Hematopoietic multipotent progenitor cell (in vitro differentiated cells): ENCODE measurements at places on chromosomes 1 and 21.

GRCh38 chr1:192439373-192440025 lies 122.7 kb downstream of the RGS21 start:
- DNase-seq, result no peak

GRCh38 chr1:24966724-24967346 lies 36.8 kb upstream of the RUNX3 start:
- no peak for DNase-seq

GRCh38 chr1:228240411-228241240 lies 32.8 kb downstream of the OBSCN start:
- no peak for DNase-seq

DNA sequence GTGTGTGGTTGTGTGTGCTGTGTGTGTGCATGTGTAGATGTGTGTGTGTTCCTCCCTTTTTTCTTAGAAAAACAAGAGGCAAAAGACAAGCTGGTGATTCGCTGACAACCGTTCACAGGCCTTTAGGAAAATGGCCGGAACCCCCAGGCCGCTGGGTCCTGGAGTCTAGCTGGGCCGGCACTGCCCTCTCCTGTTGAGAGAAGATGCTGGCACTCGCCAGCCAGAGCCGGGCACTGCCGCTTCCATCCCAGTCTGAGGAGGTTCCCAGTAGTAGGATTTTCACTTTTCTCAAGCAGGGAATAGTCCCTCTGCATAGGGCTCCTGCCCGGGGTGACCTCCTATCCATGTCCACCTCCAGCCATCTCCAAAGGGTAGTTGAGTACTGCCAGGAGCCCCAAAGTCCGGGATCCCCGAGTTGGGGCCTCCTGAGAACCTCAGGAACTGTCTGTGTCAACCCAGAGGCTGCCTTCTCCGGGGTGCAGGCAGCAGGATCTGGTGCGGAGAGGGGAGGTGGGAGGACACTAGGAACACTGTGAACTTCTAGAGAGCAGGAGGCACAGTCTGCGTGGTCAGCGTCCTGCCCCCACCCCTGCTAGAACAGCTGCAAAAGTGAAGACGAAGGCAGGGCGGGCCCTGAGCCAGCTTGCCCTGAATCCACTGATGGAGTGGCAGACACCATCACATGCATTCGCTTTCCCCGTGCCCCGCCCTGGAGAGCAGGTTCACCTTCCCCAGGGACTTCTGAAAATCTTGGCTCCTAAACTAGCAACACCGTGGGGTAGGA lies 44.1 kb upstream of the ARHGEF16 start:
- DNase-seq, result no peak

GRCh38 chr1:38420666-38421065 lies 374.1 kb upstream of the POU3F1 start:
- DNase-seq, result no peak

- DNase-seq, result no peak
These were observed 68.0 kb downstream of the DISC1 start for GRCh38 chr1:231694465-231695077.

- no peak for DNase-seq
These were observed 55.3 kb upstream of the RCC1 start for GRCh38 chr1:28450561-28450960.

- DNase-seq, result no peak
These were observed 58.3 kb upstream of the IFFO2 start for GRCh38 chr1:19014765-19015164.

DNA sequence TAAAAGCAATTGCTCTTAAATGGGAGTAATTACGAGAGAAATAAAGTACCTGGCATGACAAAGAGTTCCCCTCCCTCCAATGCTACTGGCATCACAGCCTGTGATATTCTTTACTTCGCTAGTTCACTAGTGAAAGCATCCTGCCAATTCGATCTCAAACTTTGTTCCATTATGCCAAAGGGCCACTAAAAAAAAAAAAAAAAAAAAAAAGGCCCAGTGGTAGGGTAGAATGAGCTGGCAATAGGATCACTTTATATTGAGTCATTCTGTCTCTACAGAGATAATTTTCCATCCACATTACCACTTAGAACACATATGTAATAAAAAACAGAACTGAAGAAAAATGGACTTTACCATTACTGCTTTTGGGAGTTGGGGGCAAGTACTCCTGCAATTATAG lies 11.2 kb downstream of the PUM1 start:
- DNase-seq, result no peak

GRCh38 chr1:150221552-150221951 lies 14.4 kb downstream of the ANP32E start:
- DNase-seq, result peak; percentile 66

DNA sequence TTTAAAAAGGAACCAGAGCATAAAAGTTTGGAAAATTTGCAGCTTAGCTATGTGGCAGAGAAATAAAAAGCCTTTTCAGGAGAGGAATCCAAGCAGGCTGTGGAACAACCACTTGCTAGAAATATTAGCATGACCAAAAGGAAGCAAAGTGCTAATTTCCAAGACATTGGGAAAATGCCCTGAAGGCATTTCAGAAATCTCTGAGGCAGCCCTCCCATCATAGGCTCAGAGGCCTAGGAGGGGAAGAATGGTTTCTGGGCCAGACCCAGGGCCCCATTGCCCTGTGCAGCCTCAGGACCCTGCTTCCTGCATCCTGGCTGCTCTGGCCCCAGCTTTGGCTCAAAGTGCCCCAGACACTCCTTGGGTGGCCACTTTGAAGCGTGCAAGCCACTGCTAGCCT lies 56.8 kb downstream of the TENT5C start:
- no peak for DNase-seq

DNA sequence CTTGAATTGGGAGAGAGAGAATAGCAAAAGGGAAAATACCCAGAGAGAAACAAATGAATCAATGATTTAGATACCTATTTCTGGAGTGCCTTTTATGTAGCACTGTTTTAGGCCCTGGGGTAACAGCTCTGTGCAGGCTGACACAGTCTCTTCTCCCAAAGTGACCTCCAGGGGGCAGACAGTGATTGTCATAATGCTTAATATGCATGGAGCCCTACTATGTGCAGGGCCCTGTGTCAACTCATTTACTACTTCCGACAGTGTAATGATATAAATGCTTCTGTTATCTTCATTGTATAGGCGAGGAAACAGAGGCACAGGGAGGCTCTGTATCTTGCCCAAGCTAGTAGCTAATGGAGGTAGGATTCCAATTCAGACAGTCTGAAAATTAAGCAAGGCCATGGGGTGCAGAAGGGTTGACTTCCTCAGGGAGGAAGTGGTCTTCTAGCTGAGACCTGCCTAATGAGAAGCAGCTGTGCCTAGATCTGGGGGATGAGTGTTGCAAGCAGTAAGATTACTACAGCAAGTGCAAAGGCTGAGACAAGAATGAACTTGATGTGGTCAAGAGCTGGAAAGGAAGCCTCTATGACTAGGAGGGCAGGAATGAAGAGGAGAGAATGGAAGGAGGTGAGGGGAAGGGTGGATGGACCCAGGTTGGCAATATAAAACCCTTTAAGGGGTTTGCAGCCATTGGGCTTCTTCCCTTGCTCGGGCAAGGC lies 16.2 kb upstream of the SERINC2 start:
- no peak for DNase-seq

GRCh38 chr1:35261412-35262120 lies 6.9 kb upstream of the ZMYM4 start:
- no peak for DNase-seq

- DNase-seq, result no peak
These were observed 56.4 kb downstream of the KIRREL1 start for GRCh38 chr1:158049853-158050252.

GRCh38 chr1:10986525-10986890 lies 25.9 kb upstream of the TARDBP start:
- no peak for DNase-seq

DNA sequence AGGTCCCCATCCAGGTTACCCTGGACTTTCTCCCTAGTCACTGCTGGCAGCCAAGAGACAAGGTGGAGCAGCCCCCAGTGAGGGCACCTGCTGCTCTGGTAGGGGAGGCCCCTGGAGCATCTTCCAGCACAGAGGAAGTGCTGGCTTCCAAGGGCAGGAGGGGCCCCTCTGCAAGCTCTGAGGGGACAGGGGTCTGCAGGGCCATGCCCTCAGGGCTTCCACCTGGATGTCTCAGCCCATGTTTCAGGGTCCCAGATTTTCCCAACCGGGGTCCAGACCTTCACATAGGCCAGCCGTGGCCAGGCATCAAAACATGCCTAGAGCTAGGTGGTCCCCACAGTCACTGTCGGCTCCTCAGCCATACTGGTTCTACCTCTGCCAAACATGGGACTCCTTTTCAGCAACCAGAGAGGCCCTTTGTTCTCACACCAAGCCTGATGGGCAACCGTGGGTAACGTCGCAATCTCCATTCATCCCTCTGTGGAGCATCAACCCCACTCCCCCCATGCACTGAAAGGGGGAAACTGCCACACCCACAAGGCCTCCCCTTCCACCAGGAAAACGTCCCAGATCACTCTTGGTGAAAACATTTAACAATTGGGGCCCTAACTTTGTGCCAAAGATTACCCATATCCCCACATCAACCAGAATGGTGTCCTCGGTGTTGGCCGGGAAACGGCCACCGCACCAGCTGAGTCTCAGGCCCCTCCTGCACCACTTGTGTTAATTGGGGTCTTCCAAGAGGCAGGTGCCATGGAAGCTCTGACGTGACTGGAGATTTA lies 1.9 kb upstream of the COL6A2 start:
- DNase-seq, result no peak
